ENCODE measurements at places on chromosomes 11 and 22.

DNA sequence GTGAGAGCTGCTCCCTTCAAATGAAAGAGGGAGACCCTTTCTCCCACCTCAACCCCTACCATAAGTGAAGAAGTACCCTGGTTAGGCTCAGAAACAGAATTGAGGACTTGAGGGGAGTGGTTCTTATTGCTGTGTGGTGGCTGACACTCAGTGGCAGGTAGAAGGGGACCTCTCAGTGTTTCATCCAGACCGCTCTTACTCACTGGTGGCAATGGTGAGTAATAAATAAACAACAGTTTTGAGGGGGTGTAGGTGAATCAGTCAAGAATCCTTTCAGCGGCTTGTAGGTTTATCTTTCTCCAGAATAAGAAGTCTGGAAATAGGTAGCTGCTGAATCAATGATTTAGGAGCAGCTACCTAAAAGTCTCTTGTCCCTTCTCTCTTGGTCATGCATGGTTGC, 403.4 kb upstream of the B3GAT1 start:
- no peak for DNase-seq

DNA sequence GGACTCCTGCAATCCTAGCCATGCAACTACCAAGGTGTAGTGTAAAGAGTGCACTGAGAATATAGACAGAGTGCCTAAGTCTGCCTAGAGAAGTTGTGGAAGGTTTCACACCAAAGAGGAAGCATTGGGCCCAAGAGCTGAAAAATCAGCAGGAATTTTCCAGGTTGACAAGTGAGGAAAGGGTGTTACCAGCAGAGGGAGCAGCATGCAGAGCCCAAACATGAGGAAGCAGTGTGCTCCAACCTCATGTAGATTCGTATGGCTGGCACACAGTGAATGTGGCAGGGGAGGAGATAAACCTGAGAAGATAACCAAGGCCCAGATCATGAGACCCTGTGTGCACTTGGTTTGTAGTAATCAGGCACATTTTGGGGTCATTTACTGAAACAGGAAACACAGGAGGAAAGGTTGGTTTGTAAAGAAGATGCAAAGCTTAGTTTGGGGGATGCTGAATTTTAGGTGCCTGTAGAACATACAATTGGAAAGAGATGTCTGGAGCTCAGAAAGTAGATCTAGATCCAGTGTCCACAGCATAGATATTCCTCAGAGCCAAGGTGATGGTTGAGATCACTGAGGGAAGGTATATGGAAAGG, 1.7 kb downstream of the HPX start:
- DNase-seq = peak; percentile 82

- DNase-seq = no peak
Observed at GRCh38 chr11:5362017-5362625, 10.8 kb downstream of the OR51B6 start.

DNA sequence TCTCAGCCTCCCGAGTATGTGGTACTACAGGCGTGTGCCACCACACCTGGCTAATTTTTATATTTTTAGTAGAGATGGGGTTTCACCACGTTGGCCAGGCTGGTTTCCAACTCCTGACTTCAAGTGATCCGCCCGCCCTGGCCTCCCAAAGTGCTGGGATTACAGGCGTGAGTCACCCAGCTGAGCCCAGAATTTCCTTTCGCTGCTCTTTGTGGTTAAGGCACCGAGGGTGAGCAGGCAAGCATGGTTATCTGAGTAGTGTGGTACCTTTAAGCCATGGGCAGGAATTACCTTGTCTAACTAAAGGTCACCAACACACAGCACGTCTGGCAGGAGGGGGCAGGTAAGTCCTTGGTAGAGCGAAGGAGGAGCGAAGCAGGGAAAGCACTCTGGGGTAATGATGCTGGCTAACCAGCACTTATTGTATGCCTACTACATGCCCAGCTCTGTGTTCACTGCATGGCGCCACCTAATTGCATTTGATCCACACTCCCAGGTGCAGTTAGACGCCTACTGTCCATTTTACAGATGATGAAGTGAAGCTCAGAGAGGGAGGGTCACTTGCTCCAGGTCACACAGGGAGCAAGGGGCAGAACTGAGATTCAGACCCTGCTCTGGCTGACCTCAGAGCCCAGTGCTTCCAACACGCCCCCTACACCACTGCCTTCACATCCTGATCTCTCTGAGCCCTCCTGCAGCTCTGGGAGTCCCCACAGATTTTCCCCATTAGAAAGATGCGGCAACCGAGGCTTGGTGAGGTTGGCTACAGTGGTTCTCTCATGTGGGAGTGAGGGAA, 45.7 kb downstream of the TRIOBP start:
- no peak for DNase-seq

DNA sequence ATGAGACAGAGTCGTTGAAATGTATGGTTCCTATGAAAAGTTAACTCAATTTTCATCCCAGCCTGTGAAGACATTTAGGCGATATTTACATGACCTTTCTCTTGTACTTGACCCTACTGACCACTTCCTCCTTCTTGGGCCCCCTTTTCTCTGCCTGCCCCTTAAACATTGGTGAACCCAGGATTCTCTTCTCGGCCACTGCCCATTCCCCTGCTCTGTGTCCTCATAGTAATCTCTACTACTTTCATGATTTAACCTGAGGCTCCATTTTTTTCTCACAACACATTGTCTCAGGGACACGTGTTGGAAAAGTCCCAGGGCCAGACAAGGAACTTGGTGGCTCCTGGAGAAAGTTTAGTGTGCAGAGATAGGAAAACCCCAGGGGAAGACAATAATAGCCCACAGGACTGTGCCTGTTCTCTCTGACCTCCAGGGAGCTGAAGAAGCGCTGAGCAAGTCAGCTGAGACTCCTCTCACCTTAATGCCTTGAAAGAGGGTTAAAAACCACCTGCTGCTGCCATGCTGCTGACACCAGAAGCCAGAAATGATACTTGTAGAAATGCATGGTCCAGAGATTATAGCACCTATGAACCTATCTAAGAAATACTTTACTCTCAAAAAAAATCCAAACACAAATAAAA, 42.5 kb upstream of the SPATA19 start:
- DNase-seq = no peak

DNA sequence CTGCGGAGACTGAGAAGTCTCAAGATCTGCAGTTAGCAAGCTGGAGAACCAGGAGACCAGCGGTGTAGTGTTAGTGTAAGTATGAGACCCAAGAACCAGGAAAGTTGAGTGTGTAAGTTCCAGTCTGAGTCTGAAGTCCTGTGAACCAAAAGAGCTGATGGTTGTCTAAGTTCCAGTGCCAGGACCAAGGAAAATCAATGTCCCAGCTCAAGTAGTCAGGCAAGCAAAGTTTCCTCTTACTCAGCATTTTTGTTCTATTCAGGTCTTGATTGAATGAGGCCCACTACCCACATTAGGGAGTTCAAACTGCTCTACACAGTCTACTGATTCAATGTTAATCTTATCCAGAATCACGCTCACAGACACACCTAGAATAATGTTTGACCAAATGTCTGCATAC, 11.0 kb downstream of the USP28 start:
- no peak for DNase-seq

GRCh38 chr22:43823353-43823908, 11.3 kb upstream of the EFCAB6 start:
- no peak for DNase-seq

- no peak for DNase-seq
Observed at GRCh38 chr11:34333787-34334186, 24.0 kb downstream of the ABTB2 start.

- no peak for DNase-seq
Observed at GRCh38 chr22:40258501-40258915, 80.8 kb downstream of the TNRC6B start.

Measured in inflammatory macrophage (primary cell).